ENCODE measurements at places on chromosomes 7 and 10.

GRCh38 chr7:34425194-34425593, 232.8 kb upstream of the NPSR1 start:
- no peak for DNase-seq

DNA sequence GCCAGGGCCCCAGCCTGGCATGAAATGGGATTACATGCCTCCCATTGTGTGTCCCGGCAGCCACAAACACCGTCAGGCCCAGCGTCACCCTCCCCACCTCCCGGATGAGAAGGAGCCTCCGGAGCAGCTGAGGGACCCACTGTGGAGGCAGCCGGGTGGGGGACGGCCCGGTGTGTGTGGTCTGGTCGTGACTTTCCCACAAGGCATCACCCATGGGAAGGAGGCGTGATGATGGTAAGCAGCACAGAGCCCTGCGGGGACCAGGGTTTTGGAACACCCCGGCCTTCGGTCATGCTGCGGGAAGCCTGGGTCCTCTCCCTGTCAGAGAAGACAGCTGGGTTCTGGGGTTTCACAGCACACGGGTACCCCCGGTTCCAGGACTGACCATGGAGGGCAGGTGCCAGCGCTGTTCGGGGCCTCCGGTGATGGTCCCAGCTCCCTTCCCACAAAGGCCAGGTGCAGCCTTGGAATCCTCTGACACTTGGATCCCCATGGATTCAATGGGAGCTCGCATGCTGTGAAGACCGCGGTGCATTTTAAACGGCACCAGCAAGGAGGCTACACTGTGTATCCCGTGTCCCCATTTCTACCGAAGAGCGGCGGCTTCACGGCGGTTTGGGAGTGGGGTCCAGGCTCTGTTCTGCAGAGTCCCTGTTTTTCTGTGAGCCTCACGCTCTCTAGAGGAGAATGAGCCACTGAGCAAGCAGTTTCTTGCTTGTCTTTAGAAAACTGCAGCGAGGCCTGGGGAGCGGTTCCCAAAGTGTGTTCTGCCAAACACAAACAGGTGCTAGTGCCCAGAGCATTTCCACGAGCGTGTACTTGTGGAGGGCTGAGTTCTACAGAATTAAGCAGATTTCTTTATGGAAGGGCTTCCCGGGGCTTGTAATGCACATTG, 336.0 kb downstream of the ADARB2 start:
- DNase-seq = no peak

GRCh38 chr7:16421333-16422102, at the start of gene CRPPA:
CRPPA (minus strand) TSS chr7:16421538; CDS start chr7:16421322, 216 bp downstream.
- peak; percentile 16 for DNase-seq

DNA sequence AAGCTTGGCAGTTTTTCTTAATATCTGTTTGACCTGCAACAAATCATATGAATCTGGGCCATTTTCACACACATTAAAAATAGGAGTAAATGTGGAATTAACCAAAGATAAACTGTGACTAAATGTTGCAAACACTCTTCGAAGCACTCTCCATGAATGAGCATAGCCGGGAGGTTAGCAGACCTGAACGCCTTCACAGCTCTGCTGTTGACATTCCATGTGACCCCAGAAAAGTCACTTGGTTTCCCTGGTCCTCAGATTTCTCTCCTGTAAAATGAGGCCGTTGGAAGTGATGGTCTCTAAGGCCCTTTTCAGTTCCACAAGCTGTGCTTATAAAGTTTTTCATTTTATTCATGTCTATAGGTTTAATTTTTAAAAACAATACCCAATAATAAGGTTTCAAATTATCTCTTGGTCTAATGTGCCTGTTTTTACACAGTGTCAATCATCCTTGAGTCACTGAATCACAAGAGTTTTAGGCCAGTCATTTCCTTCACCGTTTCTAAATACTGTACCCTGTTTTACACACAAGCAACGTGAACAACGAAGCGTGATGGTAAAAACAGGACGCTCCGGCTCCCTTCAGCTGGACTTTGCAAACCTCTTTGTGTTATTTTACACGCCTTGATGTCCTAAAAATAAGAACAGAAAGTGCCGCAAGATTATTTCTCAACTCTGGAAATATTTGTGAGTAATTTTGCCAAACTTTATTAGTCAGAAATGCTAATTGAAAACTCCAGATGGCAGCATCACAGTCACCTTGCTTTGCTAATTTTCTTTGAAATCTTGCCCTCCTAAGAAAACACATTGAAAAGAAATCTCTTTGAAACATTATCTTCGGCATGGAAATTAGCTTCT, 38.6 kb upstream of the MET start:
- DNase-seq = no peak

- DNase-seq = no peak
Measured at GRCh38 chr10:133537546-133538545, 10.7 kb downstream of the CYP2E1 start.

DNA sequence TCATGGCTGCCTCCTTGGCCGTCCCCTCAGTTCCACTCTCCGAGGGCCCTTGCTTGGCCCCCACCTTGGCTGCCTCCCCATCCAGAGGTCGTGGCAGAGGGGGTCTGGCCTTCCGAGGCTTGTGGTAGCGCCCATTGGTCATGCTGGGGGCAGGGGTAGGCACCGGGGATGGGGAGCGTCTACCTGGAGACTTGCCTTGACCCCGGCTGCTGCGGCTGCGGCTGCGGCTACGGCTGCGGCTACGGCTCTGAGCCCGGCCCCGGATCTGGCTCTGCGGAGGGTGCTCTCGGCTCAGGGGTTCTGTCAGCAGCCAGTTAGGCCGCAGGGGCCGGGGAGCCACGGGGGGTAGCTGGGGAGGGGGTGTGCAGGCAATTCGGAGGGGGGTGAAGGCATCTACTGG, 10.7 kb downstream of the LZTS2 start:
- DNase-seq = no peak

- DNase-seq = no peak
Measured at GRCh38 chr7:156095908-156096539, 283.8 kb upstream of the SHH start.

GRCh38 chr10:23081891-23082290, 13.5 kb upstream of the MSRB2 start:
- DNase-seq = no peak

DNA sequence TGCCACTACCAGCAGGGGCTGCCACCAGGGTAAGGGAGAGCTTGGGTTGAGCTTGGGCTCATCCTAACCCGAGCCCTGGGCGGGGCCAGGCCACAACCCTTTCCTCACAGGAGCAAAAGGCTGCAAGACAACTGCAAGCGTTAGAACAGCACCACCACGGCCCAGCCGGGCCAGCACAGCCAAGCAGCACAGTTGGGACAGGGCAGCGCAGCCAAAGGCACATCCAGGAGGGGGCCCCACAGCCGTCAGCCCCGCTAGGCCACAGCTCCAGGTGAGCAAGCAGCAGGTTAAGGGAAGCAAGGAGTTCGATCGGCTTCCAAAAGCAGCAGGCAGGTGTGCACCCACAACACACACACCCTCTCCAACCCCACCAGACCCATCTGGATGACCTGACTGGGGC, 7.0 kb upstream of the NDST2 start:
- DNase-seq = no peak

DNA sequence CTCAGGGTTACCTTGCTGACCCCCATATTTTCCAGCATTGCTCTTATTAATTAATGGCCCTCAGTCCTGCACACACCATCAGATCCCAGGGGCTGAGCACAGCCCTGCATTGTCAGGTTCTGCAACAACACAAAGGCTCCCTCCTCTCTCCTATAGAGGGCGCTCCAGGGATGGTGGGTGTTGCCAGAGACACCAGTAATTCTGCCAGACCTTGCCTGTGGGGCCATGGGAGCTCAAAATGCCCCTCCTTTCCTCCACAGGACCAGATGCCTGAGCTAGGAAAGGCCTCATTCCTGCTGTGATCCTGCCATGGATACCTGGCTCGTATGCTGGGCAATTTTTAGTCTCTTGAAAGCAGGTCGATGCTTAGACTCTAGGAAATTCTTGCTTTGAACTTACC, 42.8 kb upstream of the PRSS58 start:
- DNase-seq = no peak

DNA sequence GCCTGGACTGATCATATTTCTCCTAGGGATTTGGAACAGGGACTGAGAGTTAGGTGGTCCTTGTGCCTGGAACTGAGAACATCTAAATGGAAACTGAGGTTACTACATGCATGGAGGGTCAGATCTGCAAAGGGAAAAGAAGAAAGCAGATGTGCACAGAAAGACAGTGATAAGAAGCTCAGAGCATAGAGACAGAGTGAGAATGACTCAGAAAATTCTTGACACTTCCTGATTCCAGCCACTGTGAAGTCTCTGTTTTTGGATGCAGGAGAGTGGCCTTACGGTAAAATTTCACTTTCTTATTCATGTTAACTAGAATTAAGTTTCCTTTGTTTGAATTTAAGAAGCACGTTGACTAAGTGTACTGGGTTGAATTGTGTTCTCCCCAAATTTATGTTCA, 241.7 kb downstream of the TMEM26 start:
- DNase-seq = no peak

DNA sequence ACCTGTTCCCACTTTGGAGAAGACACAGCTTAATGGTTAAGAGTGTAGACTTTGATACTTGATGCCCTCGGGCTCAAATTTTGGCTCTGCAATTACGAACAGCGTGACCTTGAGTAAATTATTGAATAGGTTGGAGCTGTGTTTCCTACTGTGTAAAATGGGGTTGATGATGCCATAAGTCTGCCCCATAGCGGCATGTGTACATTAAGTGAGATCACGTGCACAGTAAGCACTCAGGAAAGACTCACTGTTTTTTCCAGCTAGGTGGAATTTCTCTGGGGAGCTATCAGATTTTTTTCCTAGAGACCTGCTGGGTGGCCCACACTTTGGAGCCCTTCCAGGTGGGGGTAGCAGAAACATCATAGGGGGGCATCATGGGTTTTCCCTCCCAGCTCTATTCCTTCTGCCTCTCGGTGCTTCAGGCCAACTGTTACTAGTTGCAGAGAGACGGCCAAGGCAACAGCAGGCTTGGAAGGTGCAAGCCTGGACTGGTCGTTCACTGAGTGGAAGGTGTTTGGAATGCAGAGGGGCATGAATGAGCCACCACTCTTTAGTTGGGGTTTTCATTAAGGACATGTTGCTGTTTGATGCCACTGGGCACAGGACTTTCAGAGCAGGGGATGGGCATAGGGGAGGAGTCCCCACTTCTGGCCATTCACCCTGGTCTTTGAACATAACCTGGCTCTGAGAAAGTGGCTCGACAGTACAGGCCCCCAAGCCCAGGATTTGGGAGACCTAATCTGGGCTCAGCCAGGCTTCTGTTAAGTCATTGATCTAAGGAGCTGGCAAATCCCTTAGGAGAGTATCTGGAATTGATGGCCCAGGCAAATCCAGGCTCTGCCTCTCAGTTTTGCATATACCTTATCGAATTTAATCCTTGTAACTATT, 64.0 kb downstream of the SYPL1 start:
- DNase-seq = no peak

DNA sequence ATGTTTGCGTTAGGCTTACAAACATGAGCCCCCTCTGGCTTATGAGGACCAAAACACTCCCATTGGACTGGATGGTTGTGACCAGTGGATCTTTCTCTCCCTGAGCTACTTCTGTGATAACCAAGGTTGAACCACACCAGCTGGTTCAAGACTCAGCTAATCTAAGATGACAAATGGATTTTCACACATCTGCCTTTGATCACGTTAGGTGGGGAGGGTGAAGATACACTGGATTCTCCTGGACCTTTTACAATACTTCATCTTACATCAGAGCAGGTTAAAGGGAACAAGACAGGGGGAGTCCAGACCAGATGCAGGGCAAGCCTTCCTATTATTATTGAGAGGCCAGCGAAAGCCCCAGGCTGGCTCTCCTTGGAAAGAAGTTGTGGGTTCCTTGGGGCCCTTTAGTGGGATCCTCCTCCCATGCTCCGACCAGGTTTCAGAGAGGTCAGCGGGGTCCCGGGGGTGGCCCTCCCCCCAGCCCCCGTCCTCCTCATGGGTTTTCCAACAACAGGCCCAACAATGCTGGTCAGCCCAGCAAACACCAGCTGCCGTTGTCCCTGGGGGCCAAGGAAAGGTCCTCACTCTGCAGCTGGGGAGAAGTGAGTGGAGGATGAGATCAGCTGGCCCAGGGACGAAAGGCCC, 2.8 kb downstream of the GFRA1 start:
- DNase-seq = no peak

DNA sequence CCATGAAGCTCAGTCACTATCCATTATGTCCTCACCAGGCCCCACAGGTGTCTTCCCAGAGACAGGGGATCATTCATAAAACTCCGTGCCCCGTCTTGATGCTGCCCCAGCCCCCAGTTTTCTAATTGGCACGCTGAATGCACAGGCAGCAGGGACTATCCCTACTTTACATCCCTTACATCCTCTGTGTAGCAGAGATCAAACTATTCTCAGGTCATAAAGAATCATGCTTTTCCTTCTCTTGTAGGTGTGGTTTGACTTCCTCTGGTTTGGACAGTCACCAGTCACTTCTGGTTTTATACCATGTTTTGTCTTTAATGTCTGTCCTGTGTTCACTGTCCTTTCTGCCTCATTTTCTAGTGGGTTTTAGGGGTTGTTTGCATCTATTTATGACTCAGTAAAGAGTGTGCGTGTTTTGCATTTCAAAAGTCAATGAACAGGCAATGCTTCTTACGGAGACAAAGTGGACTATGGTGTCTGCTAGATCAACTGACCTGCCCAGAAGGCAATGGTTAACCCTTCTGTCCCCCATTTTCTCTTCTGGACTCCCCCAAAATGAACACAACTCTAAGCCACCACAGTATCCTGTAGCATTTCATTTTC, 140.4 kb upstream of the NPVF start:
- no peak for DNase-seq

GRCh38 chr10:782751-783648, 93.5 kb upstream of the DIP2C start:
- DNase-seq = no peak

- no peak for DNase-seq
Measured at GRCh38 chr7:47314248-47314647, 267.7 kb downstream of the TNS3 start.

GRCh38 chr7:98081319-98081718, 25.3 kb upstream of the LMTK2 start:
- DNase-seq = no peak

DNA sequence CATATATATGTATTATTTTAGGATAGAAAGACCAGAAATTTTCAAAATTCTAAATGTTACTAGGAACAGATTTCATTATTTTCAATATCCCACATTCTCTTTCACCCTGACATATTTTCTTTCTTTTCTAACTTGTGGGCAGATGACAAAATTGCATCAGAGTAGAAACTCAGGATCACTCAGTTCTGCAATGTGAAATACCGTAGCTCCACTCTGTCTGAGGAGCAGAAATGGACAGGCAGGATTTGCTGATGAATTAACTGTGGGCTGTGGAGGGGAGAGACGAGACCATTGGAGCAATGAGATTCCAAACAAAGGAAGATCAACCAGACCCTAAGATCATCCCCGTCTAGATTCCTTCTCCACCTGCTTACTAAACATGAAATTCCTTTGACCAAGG, 37.0 kb upstream of the SVOPL start:
- no peak for DNase-seq
